ENCODE measurements at places on chromosomes 4 and X. TPM values are rescaled to one million over a fixed set of nuclear protein-coding genes. Genes with fewer than 3 reads are reported as not detected.

Gene TLL1
- total RNA-seq, result 12.5 TPM

Gene ZNF518B
- 23.3 TPM for total RNA-seq

Gene ARHGAP36
- total RNA-seq, result not detected

Gene DMRTC1B
- not detected for total RNA-seq

Gene SPATA4
- not detected for total RNA-seq

Gene CXorf49
- total RNA-seq, result not detected

Gene ASMTL
- 14.3 TPM for total RNA-seq

Gene AFP
- not detected for total RNA-seq

Gene ATP8A1
- 26.3 TPM for total RNA-seq

Gene FREM3
- total RNA-seq, result 0.76 TPM
